ENCODE measurements at places on chromosomes 5 and 9.

- DNase-seq: peak; percentile 84
Observed at GRCh38 chr9:110330484-110331105, 7.1 kb downstream of the TXNDC8 start.

DNA sequence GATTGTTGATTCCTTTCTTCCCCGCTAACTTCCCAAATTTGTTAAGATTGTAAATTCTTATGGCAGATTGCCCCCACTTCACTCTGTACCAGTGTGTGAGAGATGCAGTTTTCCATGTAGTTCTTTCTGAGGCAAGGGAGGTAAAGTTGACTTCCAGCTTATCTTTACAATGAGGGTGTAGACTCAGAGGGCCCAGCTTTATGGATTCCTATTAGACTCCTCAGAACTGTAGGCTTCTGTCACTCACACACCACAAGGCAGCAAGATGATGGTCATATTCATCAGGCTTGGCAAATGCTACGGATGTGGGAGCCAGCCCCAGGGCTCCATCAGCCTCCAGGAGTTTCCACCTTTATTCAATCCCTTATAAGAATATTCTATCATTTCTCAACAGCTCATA is 461.9 kb upstream of the KLF4 start:
- DNase-seq: no peak

- no peak for DNase-seq
Observed at GRCh38 chr5:109741390-109741789, 51.7 kb downstream of the MAN2A1 start.

GRCh38 chr5:53766673-53767072 is 206.2 kb downstream of the NDUFS4 start:
- DNase-seq: no peak

GRCh38 chr5:142095035-142095434 is 13.5 kb upstream of the NDFIP1 start:
- no peak for DNase-seq

GRCh38 chr5:81007637-81008027 is 47.5 kb downstream of the RASGRF2 start:
- no peak for DNase-seq

GRCh38 chr5:77167695-77168121 is 42.8 kb upstream of the PDE8B start:
- DNase-seq: peak; percentile 93

DNA sequence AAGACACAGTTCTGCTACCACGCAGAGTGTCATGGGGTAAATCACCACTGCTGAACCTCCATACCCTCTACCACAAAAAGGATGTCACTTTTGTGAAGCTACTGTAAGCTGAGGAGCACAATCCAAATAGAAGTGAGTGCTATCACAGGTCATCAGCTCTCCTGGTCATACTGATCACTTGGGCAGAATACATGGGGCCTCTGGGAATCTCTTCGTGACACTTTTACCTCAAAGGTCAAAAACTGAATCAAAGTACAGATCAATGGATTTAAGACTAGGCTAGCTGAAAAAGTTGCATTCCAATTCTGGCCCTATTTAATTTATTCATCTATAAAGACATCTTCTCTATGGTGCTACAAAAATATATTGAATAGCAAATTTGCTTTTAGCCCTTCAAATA is 115.5 kb downstream of the MPDZ start:
- no peak for DNase-seq

DNA sequence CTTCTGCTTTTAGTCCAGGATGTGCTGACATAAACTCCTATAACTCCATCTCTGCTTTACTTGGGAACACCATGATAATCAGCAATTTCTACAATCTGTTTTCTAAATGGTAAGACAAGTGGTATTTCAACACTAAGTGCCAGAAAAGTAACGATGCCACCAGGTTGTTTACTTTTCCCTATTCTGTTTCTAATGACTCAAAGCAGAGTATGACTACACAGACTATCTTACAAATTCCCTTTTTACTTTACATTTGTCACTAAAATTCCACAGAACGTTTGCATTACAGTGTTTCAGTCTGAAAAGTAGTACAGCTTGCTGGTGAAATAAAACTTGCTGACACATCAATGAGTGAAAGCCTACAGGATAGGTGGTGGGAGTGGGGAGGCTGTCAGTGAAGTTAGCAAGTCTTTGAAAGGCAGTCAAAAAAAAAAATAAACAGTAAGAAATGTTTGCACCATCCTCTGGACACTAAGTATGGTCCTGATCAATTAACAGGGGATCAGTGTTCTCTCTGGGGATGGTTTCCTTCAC is 186.5 kb downstream of the LURAP1L start:
- peak; percentile 32 for DNase-seq

GRCh38 chr5:142499591-142500226 is 174.9 kb upstream of the SPRY4 start:
- DNase-seq: no peak

- DNase-seq: no peak
Observed at GRCh38 chr5:80837679-80838078, 122.5 kb upstream of the RASGRF2 start.

DNA sequence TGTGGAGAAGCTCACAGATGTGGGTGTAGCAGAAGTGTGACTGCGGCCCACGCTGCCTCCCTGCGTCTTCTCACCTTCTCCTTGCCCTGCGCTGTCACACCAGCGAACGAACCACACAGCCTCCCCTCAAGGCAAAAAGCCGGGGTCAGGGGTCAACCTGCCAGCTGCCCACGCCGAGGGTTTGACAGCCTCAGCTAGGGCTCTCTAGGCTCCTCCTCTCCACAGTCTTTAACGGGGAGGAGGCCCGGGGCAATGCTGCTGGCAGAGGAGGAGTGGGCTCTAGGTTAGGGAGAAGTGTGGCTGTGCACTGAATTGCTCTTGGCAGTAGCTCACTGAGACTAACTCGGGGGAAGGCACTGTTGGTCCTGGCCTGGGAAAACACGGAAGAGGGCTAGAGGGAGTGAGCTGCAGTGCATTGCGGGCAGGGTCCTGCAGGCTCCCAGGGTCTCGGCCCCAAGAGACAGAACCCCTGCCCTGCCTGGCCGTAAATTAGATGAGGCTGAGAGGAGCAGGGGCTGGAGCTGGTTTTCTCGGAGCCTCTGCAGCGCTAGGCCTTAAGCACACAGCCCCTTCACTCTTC is 4.2 kb upstream of the TRIM52 start:
- DNase-seq: no peak

DNA sequence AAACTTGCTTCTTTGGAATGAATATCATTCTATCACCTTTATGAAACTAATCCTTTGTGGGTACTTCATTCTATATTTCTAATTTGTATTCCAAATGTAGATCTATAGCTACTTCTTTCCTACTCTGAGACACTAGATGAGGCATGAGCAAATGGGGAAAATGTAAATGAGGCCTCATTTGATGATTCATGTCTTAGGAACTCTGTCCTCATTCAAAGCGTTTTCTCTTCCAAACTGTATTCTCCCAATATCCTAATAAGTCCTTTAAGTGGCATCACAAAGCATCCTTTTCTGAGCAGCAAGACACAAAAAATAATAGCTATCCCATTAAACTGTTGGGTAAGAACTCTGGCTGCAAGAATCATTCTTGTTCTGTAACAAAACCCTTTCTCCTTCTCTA is 56.1 kb downstream of the TTLL11 start:
- peak; percentile 54 for DNase-seq

DNA sequence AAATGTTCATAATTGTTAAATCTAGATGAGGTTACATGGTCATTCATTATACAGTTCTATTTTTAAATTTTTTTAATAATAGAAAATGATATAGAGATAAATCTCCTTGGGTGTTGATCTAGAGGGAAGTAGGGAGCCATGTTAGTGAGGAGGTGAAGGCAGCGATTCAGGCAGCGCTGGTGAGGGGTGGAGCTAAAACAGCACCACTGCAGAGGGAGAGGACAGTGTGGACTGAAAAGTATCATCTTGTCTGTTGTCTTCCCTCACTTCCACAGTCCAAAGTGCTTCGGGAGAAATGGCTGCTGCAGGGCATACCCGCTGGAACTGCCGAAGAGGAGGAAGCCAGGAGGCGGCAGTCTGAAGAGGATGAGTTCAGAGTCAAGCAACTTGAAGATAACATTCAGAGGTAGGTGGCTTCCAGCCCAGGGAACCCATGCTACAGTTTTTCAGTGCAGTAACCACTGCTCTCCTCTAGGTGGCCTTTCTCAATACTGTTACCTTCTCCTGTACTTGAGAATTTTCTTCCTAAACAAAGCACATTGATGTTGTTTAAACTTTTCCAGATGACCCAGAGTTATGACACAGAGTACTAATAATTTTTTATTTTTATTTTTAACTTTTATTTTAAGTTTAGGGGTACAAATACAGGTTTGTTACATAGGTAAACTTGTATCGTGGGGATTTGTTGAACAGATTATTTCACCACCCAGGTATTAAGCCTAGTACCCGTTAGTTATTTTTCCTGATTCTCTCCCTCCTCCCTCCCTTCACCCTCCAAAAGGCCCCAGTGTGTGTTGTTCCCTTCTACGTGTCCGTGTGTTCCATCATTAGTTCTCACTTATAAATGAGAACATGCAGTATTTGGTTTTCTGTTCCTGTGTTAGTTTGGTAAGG is 100.5 kb downstream of the PALM2AKAP2 start:
- peak; percentile 52 for DNase-seq

DNA sequence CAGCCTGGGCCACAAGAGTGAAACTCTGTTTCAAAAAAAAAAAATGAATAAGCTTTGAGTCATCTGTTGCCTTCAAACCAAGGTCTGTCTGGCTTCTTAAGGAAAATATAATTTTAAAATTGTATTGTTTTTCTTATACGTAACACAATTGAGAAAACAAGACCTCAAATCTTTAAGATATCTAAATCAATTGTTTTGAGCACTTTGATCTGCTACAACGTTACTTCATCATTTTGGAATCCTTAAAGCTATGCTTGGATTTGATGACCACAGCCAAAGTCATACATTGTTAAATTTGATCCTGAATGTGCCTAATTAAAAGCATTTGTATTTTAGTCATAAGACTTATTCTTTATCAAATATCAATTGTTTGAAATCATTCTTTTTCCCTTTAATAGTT is 37.7 kb upstream of the VCAN start:
- peak; percentile 74 for DNase-seq

DNA sequence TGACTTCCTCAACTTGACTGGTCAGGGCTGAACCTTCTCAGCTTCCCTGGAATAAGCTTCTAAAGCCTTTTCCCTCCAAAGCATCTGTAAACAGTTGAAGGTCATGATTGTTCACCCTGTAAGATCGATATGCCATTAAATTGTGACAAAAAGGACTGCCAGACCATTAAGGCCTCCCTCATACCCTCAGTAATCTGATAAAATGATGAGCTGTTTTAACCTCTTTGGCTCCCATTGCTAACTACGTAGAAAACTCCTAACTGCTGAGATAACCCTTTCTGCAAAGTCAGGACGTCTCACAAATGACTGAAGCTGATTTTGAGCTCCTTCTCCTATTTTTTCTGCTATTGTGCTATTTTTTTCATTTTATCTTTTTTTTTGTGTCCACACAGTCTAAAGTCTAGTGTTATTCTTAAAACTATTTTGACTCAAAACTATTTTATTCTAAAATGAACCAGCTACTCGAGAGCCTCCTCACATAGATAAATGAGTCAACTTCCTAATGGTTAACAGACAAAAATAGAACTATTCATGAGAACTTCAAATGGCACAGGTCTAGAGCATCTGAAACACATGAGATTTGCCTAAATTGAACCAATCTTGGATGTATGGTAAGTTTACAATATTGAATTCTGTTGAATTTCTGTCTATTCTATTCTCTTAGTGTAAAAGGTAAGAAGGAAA is 395.6 kb upstream of the TLE4 start:
- no peak for DNase-seq

DNA sequence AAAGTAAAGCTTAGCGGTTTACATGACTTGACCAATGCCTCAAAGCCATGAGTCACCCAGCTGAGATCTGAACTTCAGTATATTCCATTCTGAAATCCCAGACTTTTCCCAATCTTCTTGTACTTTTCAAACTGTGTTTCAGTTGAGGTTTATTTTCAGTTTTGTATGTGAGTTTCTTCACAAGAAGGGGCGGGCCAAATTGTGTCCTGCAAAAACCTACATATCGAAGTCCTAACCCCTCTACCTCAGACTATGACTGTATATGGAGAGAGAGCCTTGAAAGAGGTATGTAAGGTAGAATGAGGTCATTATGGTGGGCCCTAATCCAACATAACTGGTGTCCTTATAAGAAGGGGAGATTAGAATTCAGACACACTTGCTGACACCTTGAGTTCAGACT is 666 bp upstream of the TLR4 start:
- DNase-seq: peak; percentile 50

DNA sequence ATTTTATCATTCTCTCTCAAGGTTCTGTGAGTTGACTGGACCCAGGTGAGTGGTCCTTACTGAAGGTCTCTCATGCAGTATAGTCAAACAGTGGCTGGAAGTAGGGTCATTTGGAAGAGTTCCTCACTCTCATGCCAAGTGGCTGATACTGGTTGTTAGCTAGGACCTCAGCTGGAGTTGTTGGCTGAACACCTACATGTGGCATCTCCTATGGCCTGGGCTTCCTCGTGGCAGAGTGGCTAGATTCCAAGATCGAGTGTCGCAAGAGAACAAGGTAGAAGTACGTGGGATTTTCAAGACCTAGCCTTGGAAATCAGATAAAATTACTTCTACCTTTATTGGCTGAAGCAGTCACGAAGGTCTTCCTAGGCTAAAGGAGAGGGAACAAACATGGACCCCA is 7.6 kb downstream of the SLC31A2 start:
- no peak for DNase-seq

DNA sequence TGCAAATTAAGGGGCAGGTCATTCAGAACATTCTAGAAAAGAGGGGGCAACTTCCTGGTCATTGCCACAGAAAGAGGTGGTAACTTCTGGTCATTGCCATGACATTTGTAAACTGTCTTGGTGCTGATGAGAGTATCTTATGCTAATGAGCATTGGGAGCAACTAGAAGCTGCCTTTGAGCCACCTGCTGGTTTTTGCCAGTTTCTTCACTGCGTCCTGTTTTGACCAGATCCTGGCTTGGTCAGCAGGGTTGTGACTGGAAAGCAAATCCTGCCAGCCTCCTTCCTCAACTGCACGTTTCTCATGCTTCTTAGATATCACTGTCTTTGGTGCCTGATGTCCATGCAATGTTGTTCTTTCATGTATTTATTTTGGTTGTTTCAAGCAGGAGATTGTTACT is 53.2 kb upstream of the SPATA31C2 start:
- DNase-seq: no peak

- no peak for DNase-seq
Observed at GRCh38 chr9:95666096-95666784, 149.5 kb upstream of the PTCH1 start.

GRCh38 chr9:12708562-12709298 is 15.5 kb downstream of the TYRP1 start:
- peak; percentile 63 for DNase-seq

GRCh38 chr9:113876151-113876992 is at the start of gene ZNF618:
Gene ZNF618, plus strand, starts transcription at chr9:113876309. Its CDS starts 72 bp downstream, at chr9:113876381.
- DNase-seq: no peak

GRCh38 chr5:110267714-110268113 is 458.8 kb downstream of the TMEM232 start:
- no peak for DNase-seq

- peak; percentile 4 for DNase-seq
Observed at GRCh38 chr5:89232139-89232603, 349.2 kb upstream of the MEF2C start.

- no peak for DNase-seq
Observed at GRCh38 chr5:35853631-35854030, 3.1 kb upstream of the IL7R start.

- DNase-seq: peak; percentile 33
Observed at GRCh38 chr5:64632251-64632650, 58.1 kb upstream of the SHISAL2B start.

GRCh38 chr9:122113574-122113973 is 20.5 kb upstream of the TTLL11 start:
- DNase-seq: no peak
